ENCODE measurements at places on chromosomes 3 and 15. TPM values are rescaled to one million over a fixed set of nuclear protein-coding genes. Genes with fewer than 3 reads are reported as not detected.
A peak's percentile ranks its signal among the peaks of the same experiment; 100 is the strongest.

GRCh38 chr3:149534082-149534481 lies 59.6 kb downstream of the TM4SF4 start:
- H3K27me3 ChIP-seq: no peaks in the 10 kb centered on the region
- no peak overlapping the region for H3K4me3 ChIP-seq
- H3K27ac ChIP-seq: no peak overlapping the region
- peaks cover 22% of the 10 kb centered on the region for H3K4me1 ChIP-seq

- H3K4me1 ChIP-seq: no peaks in the 10 kb centered on the region
- no peaks in the 10 kb centered on the region for H3K36me3 ChIP-seq
- DNase-seq: no peak
- no peaks in the 10 kb centered on the region for H3K27me3 ChIP-seq
Measured at GRCh38 chr3:18740631-18741583, 315.8 kb upstream of the SATB1 start.

Gene CDHR4
- not detected for polyA plus RNA-seq

GRCh38 chr3:195263193-195263924 lies 7.6 kb downstream of the XXYLT1 start:
- no peaks in the 10 kb centered on the region for H3K27me3 ChIP-seq
- no peak overlapping the region for H3K27ac ChIP-seq
- no peak for DNase-seq
- H3K36me3 ChIP-seq: no peaks in the 10 kb centered on the region

GRCh38 chr3:99850608-99851007 lies 32.9 kb downstream of the CMSS1 start:
- no peak for DNase-seq
- H3K27me3 ChIP-seq: no peaks in the 10 kb centered on the region
- H3K36me3 ChIP-seq: peaks cover 3% of the 10 kb centered on the region

Gene GPR149
- not detected for polyA plus RNA-seq

Gene ZCWPW2
- polyA plus RNA-seq: 0.54 TPM

- H3K27ac ChIP-seq: no peak overlapping the region
- no peak for DNase-seq
- H3K36me3 ChIP-seq: no peaks in the 10 kb centered on the region
- no peaks in the 10 kb centered on the region for H3K4me1 ChIP-seq
- H3K4me3 ChIP-seq: no peak overlapping the region
- no peaks in the 10 kb centered on the region for H3K27me3 ChIP-seq
Measured at GRCh38 chr15:33586786-33587697, 276.3 kb downstream of the RYR3 start.

- DNase-seq: no peak
- no peak overlapping the region for H3K4me3 ChIP-seq
- H3K36me3 ChIP-seq: no peaks in the 10 kb centered on the region
Measured at GRCh38 chr3:36707623-36708409, 56.5 kb downstream of the DCLK3 start.

DNA sequence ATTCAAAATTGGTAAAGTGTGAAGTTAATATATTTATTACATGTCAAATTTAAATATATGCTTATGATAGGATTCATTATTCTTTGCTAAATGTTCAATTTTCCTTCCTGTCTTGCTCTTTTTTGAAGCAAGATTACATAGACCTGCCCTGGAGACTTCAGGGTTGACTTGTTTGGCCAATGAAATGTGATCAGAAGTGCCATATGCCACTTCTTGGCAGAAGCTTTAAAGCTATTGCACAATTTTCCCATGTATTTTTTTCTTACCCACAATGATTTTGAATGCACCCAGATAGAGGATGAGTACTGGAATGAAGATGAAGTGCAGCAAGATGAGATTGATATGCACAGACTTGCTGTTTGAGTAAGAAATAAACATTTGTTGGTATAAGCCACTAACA lies 406.3 kb upstream of the BCHE start:
- no peak overlapping the region for H3K27ac ChIP-seq
- no peaks in the 10 kb centered on the region for H3K4me1 ChIP-seq
- H3K4me3 ChIP-seq: no peak overlapping the region
- H3K36me3 ChIP-seq: no peaks in the 10 kb centered on the region
- H3K27me3 ChIP-seq: no peaks in the 10 kb centered on the region

DNA sequence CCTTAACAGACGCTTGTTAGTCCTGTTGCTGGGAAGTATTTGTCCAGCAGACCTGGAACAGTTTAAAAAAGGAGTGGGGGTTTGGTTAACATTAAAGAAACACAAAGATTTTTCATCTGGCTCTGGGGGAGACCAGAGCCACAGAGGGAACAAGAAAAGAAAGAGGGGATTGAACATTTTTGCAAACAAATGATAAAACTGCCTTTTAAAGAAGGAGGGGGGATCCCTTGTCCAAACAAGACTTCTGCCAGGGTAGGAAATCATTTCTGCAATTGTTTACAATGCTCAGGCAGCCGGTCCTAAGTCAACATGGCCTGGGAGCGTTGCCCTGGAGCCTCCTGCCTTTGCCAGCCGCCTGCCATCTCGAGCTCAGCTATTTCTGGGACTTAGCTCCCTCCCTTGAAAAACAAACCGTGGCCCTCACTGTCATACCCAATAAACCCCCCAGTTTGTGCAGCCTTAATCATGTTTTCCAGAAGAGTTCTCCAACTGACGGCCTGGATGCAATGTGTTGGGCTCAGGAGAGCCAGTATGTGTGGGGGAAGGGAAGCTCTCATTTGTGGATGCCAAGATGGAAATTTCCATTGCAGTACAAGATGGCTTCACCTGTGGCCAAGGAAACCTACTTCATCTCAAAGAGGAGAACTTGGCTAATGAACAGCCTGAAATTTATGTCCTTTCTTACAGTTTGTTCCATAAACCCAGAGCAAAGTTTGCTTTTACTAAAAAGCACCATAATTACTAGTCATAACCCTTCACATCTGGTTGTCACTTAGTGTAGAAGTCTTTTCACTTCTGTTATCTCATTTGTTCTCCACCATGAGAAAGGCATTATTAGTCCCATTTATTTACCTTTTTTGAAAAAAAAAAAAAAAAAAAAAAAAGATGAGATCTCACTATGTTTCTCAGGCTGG lies 75.9 kb upstream of the RNU6-1 start:
- DNase-seq: peak; percentile 94
- peaks cover 5% of the 10 kb centered on the region for H3K4me1 ChIP-seq
- no peaks in the 10 kb centered on the region for H3K36me3 ChIP-seq
- no peaks in the 10 kb centered on the region for H3K27me3 ChIP-seq

GRCh38 chr15:80301472-80301871 lies 49.5 kb upstream of the CTXND1 start:
- no peaks in the 10 kb centered on the region for H3K36me3 ChIP-seq
- no peak overlapping the region for H3K27ac ChIP-seq
- no peak overlapping the region for H3K4me3 ChIP-seq
- H3K4me1 ChIP-seq: no peaks in the 10 kb centered on the region
- no peaks in the 10 kb centered on the region for H3K27me3 ChIP-seq
- DNase-seq: no peak

Gene RTP1
- not detected for polyA plus RNA-seq

GRCh38 chr15:61025308-61025707 lies 203.8 kb downstream of the RORA start:
- H3K27ac ChIP-seq: no peak overlapping the region
- DNase-seq: no peak
- no peak overlapping the region for H3K4me3 ChIP-seq
- no peaks in the 10 kb centered on the region for H3K4me1 ChIP-seq
- H3K27me3 ChIP-seq: no peaks in the 10 kb centered on the region
- no peaks in the 10 kb centered on the region for H3K36me3 ChIP-seq
